T1000 (cell line): ENCODE measurements at places on chromosomes 4 and X.

DNA sequence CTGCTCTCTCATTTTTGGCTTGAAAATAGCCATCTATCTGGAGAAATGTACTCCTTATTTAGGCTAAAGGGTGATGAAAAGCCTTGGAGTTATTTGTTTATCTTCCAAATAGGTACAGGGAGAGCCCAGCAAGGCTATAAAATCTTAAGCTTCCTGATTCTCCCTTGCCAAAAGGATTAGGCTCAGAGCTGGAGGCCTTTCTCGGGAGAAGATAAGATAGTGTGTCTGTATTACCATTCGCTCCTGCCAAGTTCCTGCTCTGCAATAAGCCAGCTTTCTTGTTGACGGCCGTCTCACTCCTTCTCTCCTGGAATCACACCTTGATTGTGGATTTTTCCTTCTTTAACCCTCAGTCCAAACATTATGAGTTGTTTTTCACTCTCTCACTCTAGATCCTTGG lies 171.8 kb upstream of the TTC29 start:
- no peak for DNase-seq

- DNase-seq, result no peak
Measured at GRCh38 chr4:98688411-98689290, 30.2 kb upstream of the TSPAN5 start.

GRCh38 chr4:86670756-86671155 lies 76.6 kb downstream of the PTPN13 start:
- no peak for DNase-seq

DNA sequence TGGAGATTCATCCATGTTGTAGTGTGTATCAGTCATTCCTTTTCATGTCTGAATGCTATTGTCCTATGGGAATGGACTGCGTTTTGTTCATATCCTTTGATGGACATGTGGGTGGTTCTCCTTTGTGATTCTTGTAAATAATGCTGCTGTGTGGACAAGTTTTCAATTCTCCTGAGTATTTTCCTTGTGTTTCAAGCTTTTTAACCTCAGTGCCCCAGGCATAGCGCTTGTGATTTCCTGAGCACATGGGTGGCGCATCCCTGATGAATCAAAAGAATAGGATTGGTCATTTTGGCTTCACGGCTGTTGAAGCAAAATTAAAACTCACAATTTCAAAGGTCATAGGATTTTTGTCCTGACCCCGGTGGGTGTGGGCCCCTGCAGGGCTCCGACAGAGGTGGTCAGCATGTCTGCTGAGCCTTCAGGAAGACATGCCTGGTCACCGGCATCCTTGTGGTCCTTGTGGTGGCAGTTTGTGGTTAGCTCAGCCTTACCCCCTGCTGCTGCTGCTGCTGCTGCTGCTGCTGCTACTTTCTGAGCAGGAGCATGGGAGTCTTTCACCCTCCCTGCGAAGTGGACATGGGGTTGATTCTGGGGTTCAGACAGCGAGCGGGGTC lies 30.0 kb downstream of the SHROOM2 start:
- DNase-seq, result peak; percentile 3

DNA sequence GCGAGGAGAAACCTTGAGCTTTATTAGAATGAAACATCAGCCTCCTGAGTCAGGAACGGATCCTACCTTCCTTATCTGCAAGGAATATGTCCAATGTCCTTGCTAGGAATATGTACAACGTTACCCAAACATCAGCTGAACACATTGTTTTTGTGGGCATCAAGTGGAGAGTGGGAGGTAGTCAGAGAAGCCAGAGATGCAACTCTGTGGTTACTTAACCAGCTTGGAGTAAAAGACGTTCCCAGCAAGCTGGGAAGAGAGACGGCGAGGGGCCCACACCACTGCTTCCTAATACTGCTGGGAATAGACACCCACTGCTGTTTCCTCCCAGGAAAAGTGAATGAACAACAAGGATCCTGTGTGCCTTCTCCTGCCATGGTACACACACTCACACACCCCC lies 74.4 kb upstream of the PLAC1 start:
- DNase-seq, result no peak

DNA sequence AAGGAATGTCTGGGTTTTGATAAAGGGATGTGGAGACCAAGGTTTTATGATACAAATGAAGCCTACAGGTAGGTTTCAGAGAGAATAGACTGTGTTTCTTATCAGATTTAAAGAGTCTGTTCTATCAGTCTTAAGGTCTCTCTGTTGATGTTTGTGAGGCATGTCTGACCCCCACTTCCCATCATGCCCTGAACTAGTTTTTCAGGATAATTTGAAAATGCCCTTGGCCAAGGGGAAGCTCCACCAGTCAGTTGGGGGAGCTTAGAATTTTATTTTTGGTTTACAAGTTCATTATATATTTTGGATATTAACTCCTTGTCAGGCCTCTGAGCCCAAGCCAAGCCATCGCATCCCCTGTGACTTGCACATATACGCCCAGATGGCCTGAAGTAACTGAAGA lies 18.6 kb downstream of the C4orf51 start:
- DNase-seq, result no peak

DNA sequence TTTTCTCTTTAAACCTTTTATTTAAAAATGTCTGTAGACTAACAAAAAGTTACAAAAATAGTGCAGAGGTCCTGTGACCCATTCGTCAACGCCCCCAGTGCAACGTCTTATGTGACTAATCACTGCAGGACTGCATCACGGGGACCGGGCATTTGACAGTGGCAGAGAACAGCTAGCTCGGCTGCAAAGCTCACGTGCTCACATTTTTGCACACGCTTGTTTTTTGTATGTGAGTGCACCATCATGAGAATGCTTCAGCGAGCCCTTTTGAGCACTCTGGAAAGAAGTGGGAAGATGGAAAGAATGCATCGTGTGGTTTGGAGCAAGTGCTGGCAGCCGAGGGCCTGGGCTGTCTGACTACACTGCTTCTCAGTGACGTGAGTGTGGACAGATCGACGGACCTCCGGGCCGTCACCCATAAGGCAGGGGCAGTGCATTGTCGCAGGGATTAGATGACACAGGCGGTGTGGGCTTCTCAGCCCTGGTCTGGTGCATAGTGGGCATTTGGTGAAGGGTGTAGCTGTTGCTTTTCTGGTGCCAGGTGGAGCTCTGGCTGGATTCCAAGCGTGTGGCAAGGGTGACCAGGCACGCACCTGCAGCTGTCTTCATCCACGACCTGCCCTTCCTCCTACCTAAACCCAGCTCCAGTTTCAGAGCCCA lies 17.7 kb downstream of the SPON2 start:
- no peak for DNase-seq

GRCh38 chr4:17260166-17260907 lies 251.6 kb downstream of the QDPR start:
- DNase-seq, result no peak

DNA sequence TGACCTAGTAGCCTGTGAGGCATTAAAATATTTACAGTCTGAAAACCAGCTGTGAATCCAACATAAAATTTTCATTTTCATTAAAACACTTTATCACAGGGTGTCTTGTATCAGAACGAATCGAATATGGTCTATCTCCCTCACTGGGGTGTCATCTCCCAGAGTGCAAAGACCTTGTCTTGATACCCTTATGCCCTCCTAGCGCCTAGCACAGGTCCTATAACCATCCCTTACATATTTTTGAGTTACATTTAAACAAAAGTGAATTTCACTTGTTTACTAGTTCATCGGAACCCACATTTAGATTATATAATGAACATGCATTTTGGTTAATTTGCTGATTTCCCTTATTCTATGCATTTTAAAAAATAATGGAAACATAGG lies 14.0 kb downstream of the DIPK2B start:
- DNase-seq, result no peak

- DNase-seq, result peak; percentile 52
Measured at GRCh38 chr4:112361181-112361791, 64.1 kb downstream of the ALPK1 start.

DNA sequence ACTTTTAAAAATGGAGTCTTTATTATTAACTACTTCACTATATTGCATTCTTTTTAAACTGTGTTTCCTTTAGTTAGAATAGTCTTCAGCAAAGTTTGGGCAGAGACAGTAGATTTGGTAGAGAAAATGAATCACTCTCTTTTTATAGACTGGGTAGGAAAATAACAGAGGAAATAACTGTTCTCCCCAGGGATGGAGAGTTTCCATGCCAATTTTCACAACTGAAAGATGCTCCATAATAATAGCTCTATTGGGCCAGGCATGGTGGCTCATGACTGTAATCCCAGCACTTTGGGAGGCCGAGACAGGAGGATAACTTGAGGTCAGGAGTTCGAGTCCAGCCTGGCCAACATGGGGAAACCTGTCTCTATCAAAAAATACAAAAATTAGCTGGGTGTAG lies 13.1 kb downstream of the HSD17B13 start:
- DNase-seq, result no peak

GRCh38 chr4:139900964-139901376 lies 235.4 kb downstream of the MGST2 start:
- no peak for DNase-seq

GRCh38 chrX:10900585-10901289 lies 210.4 kb upstream of the HCCS start:
- DNase-seq, result peak; percentile 0

DNA sequence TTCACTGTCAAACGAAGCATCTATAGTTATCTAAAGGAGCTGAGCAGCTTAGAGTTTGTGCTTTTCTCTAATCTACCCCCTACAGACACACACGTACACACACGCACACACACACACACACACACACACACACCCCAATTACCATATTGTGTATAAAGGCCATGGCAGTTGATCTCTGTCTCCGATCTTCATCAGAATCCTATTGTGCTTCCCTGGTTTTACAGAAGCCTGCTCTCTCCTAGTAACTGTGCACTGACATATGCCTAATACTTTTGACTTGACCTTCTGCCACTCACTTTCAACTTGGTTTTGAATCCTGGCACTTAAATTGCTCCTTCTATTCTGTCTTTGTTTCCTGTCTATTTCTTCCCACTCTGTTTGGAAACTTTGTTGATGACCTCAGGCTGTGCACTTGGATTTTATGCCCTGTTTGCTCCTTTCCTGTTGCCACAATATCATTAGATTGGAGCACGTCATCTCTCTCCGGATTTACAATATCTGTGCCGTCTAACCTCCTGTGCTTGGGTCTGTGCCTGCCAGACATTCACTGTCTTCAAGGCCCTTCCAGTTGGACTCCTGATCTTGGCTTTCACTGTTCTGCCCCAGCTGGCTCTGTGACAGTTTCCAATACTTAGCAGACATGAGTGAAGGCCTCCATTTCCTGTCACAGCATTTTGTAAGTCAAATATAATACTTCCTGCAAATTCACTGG lies 928.1 kb downstream of the FAT4 start:
- no peak for DNase-seq

DNA sequence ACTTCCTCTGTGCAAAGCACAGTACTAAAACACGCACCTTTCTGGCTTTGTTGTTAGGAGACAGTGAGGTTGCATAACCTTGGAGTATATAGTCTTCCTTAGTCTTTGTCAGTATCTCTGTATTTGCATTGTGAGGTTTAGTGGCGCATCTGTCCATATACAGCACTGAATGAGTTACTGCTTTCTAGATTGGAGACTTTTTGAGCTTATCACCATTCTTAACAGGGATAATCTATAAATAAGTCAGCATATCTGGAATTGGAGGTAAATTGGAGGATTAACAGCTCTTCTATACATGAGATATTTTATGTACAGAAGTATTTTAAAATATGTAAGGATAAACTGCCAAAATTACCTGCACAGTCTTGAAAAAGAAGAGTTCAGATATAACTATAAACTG lies 4.3 kb downstream of the FHDC1 start:
- no peak for DNase-seq

DNA sequence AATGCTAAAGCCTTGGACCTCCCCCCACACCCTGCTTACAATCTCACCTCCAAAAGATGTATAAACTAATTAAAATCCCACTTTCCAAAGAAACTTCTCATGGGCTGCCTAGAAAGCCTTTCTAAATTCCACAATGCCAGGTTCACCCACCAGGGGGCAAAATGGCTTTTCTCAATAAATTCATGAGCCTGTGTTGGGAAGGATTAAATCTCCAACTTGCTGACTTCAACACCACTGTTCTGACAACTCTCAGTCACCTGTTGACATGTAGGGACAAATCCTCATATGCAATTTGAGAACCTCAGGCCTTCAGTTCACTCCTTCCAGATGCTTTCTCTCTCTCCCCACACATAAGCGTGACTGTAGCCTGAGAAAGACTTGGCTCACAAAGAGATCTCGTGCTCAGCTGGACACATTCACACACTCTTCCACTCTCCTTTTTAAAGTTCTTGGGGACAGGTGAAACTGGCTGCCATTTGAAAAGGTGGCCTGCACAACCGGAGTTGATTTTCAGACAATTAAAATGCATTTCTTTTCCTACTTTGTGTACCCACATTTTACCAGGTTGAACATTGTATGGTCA lies 88.6 kb upstream of the PRPS2 start:
- DNase-seq, result no peak

- DNase-seq, result no peak
Measured at GRCh38 chr4:139535871-139536234, 20.2 kb downstream of the SETD7 start.

- no peak for DNase-seq
Measured at GRCh38 chr4:164095313-164096110, 601.0 kb downstream of the TMA16 start.

DNA sequence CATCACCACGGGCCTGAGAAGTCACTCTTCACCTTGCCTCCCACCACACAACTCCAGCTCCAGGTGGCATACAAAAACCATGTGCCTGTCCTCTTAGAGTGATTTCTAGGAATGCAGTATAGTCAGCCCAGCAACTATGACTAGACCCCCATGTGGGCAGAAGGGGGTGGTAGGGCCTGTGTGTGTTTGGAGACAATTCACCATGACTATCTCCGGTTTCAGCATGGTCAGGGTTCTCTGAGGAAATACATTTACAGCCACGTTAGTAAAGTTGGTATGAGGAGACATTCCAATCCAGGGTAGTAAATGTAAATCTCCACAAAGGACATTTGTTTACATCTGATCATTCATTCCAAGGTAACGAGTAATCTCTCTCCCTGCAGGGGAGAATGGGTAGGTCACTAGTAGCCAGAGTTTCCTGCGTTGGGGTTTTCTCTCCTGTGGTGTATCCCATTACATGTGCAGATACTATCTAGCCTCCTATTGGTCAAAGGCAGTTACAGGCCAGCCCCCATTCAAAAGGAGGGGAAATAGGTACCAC lies 4.2 kb upstream of the MTMR1 start:
- DNase-seq, result peak; percentile 56

DNA sequence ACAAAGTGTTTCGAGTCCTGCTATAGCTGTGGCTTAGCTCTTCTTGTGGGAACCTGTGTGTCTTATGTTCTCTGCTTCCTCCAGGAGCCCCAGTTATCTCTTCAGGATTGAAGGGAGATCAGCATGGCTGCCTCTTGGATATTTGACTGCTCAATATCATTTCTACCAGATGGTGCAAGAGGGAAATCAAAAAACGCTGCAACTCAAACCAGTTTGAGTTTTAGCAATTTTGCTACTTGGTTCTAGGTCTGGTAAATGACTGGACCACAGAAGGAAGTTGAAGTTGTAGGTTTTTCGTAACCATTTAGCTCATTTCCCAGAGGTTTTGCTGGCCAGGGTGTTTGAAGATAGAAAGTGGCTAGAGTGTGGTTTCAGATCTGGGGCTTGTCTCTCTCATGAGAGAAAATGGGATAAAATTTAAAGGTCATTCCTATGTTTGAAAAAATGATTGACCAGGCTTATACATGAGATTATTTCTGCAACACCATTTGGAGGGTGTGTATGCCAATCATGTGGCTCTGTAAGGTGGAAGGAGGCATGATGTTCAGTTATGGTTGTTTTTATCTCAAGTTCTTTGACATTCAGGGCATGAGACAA lies 210.4 kb downstream of the SPRY1 start:
- no peak for DNase-seq
